GM20000 (cell line): ENCODE measurements at places on chromosomes 12 and 14.

GRCh38 chr12:67590149-67590790 is 58.3 kb upstream of the DYRK2 start:
- no peak for DNase-seq

DNA sequence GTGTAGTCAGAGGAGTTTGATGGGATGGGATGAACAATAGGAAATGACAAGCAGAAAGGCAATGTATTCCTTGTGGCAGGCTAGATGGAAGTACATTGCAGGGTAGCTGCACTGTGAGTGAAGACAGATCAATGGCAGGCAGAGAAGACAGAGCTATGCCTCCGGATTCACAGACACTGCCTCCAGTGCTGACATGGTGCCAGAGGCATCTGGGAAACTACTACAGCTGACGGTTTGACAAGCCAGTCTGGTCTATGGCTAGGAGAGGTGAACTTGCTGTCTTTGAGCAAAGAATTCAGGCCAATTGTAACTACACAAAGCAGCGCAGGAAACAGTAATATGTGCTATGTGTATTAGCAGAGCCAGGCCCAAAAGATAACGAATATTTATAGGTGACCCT is 193.5 kb downstream of the DIO2 start:
- no peak for DNase-seq

- peak; percentile 16 for DNase-seq
Observed at GRCh38 chr12:76020731-76021672, 10.6 kb downstream of the PHLDA1 start.

- no peak for DNase-seq
Observed at GRCh38 chr12:127310548-127310947, 956.4 kb upstream of the TMEM132C start.

GRCh38 chr12:29991924-29992323 is 208.2 kb upstream of the TMTC1 start:
- DNase-seq = no peak

DNA sequence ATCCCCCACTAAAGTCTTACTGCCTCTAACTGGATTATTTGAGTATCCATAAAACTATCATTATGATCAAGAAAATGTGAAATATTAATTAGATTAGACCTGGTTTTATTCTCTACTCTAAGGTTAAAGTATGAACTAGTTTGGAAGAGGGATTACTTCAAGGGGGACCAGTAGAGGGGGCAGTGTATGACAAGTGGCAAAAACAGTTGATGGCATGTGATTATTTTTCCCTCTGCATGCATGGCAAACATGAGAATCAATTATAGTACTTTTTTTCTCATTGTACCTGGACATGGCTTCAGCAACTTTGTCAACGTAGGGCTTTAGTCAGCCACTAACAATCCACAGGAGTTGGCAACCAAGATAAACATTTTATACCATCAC is 145.0 kb upstream of the SLC38A2 start:
- DNase-seq = no peak

- DNase-seq = peak; percentile 51
Observed at GRCh38 chr12:76878099-76878898, 520 bp downstream of the CSRP2 start.

- no peak for DNase-seq
Observed at GRCh38 chr12:57897286-57897974, 43.9 kb upstream of the ATP23 start.

- DNase-seq = no peak
Observed at GRCh38 chr14:68444449-68445168, 348.3 kb downstream of the ZFP36L1 start.

GRCh38 chr12:62693376-62694050 is 226.9 kb downstream of the MON2 start:
- no peak for DNase-seq

GRCh38 chr12:34393086-34393820 is 371.0 kb downstream of the ALG10 start:
- no peak for DNase-seq

GRCh38 chr12:108375986-108376663 is 37.0 kb upstream of the CMKLR1 start:
- DNase-seq = no peak

DNA sequence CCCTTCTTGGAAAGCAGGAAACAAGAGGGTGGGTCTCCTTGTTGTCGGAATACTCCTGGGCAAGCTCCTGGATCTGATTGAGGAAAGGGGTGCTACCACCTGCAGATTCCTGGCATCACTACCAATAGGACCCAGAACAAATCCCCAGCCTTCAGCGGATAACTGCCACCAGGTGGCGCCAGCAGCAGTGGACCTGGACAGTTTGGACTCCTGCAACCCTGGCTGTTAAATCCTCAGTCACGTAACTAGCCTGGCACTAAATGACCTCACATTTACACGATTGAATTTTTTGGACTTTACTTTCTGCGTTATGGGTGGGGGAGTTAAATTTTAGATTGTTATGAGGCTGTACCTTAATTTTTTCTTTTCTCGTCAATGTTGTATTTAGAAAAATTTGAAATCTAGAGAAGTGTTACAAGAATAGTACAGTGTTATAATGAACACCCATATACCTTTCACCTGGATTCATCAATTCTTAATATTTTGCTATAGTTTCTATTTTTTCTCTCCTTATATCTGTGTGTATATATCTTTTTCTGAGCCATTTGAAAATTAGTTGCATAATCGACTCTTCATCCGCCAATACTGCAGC is 95.6 kb downstream of the GAS2L3 start:
- peak; percentile 65 for DNase-seq

- DNase-seq = no peak
Observed at GRCh38 chr12:126734710-126735109, 1532.3 kb upstream of the TMEM132C start.

DNA sequence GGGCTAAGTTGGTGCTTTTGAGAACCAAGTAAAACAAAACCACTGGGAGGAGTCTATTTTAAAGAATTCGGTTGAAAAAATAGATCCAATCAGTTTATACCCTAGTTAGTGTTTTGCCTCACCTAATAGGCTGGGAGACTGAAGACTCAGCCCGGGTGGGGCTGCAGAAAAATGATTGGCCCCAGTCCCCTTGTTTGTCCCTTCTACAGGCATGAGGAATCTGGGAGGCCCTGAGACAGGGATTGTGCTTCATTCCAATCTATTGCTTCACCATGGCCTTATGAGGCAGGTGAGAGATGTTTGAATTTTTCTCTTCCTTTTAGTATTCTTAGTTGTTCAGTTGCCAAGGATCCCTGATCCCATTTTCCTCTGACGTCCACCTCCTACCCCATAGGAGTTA is 1.8 kb upstream of the RAB5B start:
- no peak for DNase-seq

DNA sequence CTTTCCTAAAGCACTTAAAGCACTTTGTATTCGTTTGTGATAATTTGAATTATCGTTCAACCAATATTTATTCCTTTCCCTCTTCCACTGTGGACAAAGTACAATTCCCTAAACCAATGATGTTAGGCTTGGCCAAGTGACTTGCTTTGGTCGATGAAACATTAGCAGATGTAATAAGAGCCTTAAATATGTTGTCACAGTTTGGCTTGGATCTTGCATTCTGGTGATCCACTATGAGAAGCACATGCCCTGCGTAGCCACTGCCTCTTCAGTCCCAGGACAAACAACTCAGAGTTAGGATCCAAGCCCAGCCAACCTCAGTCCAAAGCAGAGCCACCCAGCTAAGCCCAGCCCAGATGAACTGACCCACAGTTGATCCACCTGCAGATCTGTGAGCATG is 8.4 kb upstream of the C12orf75 start:
- DNase-seq = no peak

DNA sequence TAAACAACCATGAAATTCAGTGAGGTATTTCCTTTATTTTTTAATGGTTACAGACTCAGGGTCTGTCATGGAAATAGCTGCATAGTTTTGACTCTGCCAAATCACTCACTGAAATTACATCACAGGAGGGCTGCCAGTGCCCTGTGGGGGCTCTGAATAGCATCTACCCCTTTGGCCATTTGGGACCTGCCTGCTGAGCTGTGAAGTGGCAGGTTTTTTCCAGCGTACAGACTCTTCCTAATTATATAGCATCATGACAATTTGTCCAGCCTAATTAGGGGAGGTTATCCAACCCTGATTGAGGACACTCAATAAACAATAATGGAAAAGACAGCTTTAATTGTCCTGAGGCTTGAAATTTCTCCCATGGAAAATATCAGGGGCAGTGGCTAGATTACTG is 1.8 kb upstream of the COCH start:
- DNase-seq = no peak

DNA sequence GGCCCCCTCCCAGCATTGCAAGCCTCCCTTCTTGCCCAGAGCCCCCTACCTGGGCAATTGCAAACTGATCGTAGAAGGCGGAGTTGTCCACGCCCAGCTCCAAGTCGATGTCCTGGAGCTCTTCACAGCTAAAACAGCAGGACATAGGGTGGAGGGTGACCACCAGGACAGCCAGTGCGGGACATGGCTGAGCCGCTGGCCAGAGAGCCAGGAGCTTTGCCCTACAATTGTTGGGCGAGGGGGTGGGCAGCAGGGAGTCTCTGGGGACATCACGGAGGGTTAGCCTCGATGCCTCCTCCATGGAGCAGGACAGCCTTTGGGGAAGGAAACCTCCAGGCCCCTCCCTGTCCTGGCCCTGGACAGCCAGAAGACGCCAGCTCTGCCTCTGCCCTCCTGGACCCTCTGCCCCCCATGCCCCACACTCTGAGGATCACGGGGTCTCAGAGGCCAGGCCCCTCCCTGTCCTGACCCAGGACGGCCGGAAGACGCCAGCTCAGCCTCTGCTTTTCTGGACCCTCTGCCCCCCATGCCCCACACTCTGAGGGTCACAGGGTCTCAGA is 9.4 kb downstream of the TMEM179 start:
- DNase-seq = no peak

DNA sequence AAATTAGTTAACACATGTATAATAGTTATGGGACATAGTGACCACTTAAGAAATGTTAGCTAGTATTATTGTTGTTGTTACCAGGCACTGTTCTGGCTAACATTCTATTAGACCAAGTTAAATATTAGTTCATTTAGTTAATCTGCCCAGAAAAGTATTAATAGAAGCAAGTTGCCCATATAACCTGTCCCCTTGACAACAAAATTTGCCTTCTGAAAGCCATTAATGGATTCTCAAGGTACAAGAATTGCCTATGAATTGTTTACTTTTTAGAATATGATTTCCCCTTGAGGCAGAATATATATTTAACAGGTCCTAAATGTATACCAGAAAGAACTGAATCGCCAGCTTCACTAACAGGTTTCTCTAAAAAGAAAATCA is 167.3 kb upstream of the TMCC3 start:
- DNase-seq = no peak

GRCh38 chr14:84686550-84686949 is 843.4 kb upstream of the FLRT2 start:
- DNase-seq = no peak

GRCh38 chr12:120799243-120800045 is 73.8 kb downstream of the ACADS start:
- no peak for DNase-seq

DNA sequence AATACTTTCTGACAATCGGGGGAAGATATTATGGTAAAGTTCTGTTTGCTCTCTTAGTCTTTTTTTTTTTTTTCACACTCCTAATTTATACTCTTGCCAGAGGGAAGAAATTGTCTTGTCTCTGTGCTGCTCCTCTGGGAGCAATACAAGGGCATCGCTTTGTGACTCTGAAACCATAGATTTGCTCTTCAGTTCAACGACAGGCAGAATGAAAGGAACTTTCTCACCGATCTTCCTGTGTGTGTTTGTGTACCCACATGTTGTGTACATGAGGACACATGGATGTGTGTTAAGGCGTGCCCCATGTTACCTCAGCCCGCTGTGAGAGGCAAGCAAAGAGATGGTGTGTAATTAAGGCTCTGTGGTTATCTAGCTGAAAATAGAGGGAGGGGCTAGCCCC is 457.6 kb downstream of the EGLN3 start:
- no peak for DNase-seq

GRCh38 chr12:7242176-7243101 is 53.0 kb downstream of the PEX5 start:
- DNase-seq = no peak

GRCh38 chr14:63269561-63270225 is 49.0 kb downstream of the GPHB5 start:
- no peak for DNase-seq
